ENCODE measurements at places on chromosomes 5 and 9.
A peak's percentile ranks its signal among the peaks of the same experiment; 100 is the strongest.

- DNase-seq = no peak
Measured at GRCh38 chr9:92094655-92095054, 20.6 kb downstream of the SPTLC1 start.

GRCh38 chr5:106814961-106815360, 855.8 kb downstream of the EFNA5 start:
- no peak for DNase-seq

DNA sequence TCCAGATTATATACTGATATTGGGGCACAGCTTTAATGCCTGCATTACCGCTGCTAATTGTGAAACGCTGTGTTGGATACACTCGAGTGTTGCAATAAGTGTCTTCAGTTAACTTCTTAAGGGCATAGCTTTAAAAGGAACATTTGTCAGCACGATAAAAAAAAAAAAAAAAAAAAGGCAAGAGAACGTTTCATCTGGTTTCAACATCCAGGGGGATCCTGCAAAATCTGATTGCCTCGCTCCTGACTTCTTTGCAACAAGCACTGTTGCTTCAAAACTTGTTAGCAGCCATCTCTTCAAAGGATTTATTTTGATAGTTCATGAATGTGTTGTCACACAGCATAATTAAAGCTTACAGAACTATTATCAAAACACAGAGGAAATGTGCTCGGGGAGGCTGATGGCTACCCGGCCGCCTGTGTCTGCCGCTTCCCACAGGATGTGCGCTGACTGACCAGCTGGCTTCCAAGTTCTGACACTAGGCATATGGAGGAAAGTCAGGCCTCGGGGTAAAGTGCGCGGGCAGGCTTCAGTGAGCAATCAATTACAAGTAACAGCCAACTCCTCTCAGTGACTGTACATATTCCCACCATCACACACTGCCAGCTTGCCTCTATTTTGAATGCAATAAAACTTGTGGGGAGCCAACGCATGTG, 77.7 kb downstream of the EBF1 start:
- no peak for DNase-seq

GRCh38 chr5:112002376-112002775, 245.4 kb upstream of the NREP start:
- no peak for DNase-seq

- peak; percentile 26 for DNase-seq
Measured at GRCh38 chr9:15253197-15253596, 53.8 kb downstream of the TTC39B start.

DNA sequence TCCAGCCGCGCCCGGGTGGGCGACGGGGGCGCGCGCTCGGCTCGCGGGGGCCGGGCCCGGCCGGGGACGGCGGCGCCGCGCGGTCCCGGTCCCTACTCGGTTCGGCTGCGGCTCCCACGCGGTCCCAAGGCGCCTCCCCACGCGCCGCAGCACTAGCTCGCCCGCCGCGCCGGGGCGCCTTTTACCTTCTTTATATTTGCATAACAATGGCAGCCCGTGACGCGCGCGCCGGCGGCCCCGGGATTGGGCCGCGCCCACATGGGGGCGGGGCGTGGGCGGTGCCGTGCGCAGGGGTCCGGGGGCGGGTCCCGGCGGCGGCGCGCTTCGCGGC, at the start of gene NRARP:
Gene NRARP, minus strand, starts transcription at position 154 of the 331 bp plus-strand sequence. CDS start 343 bp downstream, outside the sequence.
- DNase-seq = no peak

DNA sequence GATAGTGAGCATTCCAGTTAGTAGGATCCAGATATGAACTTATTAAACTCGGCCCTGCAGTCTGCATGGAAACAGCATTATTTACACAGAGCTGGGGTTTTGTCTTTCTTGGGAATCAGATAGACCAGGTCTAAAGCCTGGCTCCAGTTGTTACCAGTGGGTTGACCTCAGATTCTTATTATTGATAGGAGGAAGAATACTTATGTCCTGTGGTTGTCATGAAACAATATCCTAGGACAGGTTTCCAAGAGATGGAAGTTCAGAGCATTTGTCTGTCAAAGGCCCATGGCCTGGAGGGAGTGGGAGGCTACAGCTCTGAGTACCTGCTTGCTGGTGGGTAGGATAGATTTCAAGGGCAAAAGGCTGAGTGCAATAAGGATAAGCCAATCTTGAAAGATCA, 129.2 kb downstream of the BOD1 start:
- no peak for DNase-seq

- DNase-seq = peak; percentile 36
Measured at GRCh38 chr9:79682076-79682736, 110.4 kb downstream of the TLE4 start.

DNA sequence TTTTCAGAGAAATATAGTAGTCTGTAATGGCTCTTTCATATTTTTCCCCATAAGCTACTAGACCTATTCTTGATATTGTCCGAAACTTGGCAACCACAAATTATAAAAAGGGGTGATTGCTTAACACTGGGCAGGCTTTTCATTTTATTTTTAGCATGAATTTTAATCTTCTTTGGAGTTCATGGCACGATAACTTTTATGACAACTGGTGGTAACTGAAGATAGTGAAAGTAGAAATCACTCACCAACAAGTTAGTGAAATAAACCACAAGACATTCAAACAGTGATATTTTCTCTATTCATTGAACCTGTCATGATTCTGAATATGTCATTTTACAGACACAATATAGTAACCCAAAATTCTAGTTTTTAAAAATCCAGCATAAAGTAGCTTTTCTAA, 213.9 kb downstream of the PRDM9 start:
- no peak for DNase-seq

All from urothelium cell line (cell line).